Fibroblast of skin of right quadriceps (primary cell): ENCODE measurements at places on chromosomes 1 and 21.

- DNase-seq = no peak
Measured at GRCh38 chr1:223659711-223660110, 5.8 kb downstream of the CAPN8 start.

- no peak for DNase-seq
Measured at GRCh38 chr1:18766328-18766727, 93.1 kb downstream of the TAS1R2 start.

GRCh38 chr1:91701472-91701869, 184.5 kb downstream of the TGFBR3 start:
- no peak for DNase-seq

DNA sequence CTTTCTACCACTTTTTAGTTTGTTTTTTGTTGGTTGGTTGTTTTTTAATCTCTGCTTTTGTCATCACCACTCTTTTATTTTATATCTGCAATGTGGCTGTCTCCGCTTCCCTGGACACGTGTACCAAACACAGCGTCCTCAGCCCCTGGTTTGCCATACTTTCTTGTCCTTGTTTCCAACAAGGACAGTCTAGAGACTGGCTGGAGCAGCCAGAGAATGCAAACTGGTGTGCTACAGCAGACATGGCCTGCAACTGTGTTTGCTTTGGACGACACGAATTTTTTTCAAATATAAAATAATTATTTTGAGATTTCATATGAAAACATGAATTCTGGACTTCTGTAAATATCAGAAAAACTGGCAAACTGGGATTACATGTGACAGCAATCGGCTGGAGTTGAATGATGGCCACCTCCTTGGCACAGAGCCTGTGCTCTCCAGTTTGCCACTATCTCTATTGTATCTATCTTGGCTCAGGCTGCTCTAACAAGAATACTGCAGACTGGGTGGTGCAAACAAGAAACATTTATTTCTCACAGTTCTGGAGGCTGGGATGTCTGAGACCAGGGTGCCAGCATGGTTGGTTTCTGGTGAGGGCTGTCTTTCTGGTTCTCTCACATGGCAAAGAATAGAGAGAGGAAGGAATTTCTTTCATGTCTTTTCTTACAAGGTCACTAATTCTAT, 34.6 kb upstream of the POU2F1 start:
- DNase-seq = no peak

GRCh38 chr1:90295534-90295933, 300.6 kb downstream of the ZNF326 start:
- DNase-seq = no peak
